ENCODE measurements at places on chromosomes 1 and 21.

DNA sequence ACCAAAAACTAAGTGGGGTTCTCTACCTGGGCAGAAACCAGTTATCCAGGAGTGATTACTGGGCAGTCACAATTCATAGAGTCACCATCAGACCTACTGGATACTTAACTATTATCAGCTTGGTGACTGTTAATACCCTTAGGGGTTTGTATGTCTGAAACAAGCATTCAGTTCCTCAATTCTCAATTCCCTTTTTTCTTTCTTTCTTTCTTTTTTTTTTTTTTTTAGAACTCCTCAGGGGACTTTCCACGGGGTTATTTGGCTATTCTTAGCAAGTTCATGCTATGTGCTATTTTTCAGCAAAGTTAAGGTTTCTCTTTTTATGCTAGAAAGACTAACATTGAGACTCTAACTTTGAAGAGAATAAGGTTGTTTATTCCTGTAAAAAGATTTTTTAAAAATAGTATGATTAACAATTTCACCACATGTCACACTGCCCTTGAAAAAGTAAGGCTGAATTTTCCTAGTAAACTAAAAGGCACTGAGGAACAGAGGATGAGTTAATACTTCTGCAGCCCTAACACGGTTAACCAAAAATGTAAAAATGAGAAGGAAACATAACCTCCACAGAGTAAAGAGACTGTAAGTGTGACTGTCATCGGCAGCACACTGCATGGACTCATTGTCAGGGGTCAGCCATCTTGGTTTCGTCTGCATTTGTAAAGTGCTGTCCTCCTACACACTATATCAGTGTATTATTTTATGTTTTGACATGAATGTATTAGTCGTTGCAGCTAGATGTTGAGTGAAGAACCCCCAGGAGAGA lies 310.2 kb downstream of the NTNG1 start:
- no peak for DNase-seq

DNA sequence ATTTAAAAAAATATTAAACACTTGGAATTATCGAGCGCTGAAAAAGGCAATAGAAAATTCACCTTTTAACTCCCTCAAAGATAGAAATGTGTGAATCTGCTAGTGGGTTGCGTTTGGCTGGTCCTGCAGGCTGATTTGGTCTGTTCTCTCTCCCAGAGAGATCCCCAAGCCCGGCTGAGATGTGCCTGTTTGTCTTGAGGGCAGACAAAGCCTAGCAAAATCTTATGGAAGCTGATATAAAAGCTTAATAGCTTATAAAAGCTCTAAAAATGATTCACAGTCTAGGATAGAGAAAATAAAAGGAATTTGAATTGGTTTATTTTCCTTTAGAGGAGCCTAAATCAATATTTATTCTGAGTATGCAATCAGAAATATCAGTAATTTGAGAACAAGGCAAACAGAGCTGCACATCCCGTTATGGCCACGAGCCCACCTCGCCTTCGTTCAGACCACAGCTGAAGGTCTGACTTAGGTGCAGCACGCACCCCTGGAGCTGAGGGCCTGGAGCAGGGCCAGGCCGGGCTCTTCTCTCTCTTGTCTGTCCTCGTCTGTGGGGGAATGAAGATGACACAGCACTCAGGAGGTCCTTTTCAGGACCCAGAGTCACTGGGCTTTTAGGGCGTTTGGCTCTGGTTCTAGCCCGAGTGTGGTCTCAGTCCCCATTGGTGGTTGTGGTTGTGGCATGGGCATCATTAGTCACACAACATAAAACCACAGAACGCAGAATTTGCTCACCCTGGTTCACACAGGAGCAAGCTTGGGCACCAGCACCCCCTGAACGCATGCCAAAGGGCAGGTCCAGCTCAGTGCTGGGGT lies 18.6 kb downstream of the PDE9A start:
- no peak for DNase-seq

DNA sequence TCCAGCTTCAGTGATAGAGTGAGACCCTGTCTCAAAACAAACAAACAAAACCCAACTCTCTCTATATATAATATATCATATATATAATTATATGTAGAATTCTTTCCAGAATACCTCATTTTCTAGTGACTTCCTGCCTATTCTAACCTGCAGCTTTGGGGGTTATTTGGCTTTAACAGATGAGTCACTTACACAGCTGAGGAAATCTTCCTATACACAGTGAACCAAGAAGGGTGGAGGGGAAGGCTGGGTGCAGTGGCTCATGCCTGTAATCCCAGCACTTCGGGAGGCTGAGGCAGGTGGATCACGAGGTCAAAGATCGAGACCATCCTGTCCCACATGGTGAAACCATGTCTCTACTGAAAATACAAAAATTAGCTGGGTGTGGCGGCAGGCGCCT lies 9.2 kb downstream of the RAB29 start:
- DNase-seq, result no peak

GRCh38 chr1:119924948-119925898 lies 28.9 kb upstream of the ADAM30 start:
- DNase-seq, result no peak

- no peak for DNase-seq
Observed at GRCh38 chr21:23445307-23445706, 2162.0 kb downstream of the MRPL39 start.

- no peak for DNase-seq
Observed at GRCh38 chr1:219651993-219652392, 39.1 kb upstream of the ZC3H11B start.

DNA sequence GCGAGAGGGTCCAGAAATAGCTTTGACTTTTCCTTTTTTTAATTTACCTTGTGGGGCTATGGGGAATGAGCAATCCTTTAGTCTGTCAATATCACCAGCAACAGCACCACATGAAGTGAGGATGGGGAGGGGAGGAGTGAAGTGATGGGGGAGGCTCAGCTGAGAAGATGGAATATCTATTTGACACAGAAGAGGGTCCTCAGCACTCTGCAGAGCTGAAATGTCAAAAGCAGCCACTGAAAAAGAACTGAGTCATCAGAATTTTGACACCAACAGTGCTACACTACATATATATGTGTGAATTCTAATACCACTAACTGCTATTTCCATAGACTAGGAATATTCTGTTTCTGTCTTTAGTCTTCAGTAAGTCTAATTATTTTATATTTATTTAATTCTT lies 427.0 kb upstream of the PBX1 start:
- no peak for DNase-seq

DNA sequence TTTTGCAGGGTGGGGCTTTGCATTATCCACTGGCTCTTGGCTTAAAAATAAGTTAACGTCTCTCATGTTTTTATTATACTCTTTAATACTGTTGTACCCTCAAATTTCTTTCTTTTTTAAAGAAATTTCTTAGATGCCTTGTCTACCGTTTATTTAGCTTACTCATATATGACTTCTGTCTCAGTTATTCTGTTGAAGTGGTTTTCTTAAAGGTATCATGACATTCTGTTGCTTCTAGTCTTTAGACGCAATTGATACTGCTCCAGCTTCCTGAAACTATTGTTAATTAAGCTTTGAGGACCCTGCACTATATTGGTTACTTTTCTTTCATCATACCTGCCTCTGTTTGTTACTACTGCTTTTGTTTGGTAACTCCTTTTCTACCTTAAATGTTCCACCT lies 11.7 kb downstream of the PKN2 start:
- DNase-seq, result no peak

- no peak for DNase-seq
Observed at GRCh38 chr1:185241127-185241526, 75.9 kb downstream of the IVNS1ABP start.

DNA sequence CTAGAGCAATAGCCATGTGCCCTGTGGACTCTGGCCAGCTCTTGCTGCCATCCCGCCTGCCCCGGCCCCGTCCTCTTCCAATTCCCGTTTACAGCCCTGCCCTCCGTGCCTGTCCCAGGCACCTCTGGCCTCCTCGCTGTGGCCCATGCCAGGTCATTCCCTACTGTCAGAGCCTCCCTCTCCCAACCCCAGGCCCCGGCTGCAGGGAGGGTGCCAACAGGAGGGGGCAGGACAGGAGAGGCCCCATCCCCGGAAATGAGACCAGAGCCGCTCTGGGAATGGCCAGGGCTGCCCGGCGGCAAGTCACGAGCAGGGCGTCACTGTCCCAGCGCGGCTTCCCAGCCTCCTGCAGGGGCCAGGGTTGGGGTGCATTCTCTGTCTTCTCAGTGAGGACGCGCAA lies 23.5 kb upstream of the TSPEAR start:
- no peak for DNase-seq
